ENCODE measurements at places on chromosomes 7 and 10. TPM values are rescaled to one million over a fixed set of nuclear protein-coding genes. Genes with fewer than 3 reads are reported as not detected.
A peak's percentile ranks its signal among the peaks of the same experiment; 100 is the strongest.

Gene SVOPL
- total RNA-seq: not detected

DNA sequence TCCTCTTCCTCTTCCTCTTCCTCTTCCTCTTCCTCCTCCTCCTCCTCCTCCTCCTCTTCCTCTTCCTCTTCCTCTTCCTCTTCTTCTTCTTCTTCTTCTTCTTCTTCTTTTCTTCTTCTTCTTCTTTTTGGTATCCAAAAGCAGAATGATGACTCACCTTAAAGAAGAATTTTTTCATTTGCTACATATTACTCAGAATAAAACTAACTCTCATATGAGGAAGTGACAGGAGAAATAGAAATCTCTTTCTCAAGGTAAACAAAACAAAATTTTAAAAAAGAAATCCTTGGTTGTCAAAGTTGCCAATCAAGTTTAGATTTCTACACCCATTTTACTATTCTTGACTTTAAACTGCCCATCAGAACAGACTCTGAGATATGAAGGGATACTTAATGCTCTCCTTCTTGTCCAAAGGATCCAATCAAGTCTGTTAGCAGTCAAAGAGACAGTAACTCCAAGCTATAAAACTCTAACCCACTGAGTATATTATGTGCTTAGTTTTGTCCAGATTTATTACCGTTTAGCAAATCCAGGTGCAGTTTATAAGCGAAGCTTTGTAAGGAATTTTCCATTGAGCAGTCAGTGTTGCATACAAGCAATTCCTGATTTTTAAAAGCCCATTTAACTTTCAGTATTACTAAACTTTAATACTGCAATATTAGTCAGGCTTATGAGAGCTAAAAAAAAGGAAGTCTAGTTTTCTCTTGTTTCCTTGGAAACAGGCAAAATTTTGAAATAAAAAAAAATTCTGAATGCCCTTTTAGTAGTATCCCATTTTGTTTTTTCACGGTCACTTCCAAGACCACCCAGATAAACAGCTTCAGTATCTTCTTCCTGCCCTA lies 43.1 kb upstream of the SNX13 start:
- no peak overlapping the region for H3K27ac ChIP-seq
- no peaks in the 10 kb centered on the region for H3K36me3 ChIP-seq
- H3K4me1 ChIP-seq: no peaks in the 10 kb centered on the region
- H3K4me3 ChIP-seq: no peak overlapping the region
- H3K27me3 ChIP-seq: no peaks in the 10 kb centered on the region
- no peak for DNase-seq

Gene ANK3
- total RNA-seq: 61.9 TPM

GRCh38 chr10:108789919-108790318 lies 1133.4 kb downstream of the XPNPEP1 start:
- H3K27ac ChIP-seq: no peak overlapping the region

- H3K4me3 ChIP-seq: no peak overlapping the region
- H3K36me3 ChIP-seq: no peaks in the 10 kb centered on the region
Measured at GRCh38 chr7:108270385-108271015, 140.3 kb upstream of the LAMB4 start.

DNA sequence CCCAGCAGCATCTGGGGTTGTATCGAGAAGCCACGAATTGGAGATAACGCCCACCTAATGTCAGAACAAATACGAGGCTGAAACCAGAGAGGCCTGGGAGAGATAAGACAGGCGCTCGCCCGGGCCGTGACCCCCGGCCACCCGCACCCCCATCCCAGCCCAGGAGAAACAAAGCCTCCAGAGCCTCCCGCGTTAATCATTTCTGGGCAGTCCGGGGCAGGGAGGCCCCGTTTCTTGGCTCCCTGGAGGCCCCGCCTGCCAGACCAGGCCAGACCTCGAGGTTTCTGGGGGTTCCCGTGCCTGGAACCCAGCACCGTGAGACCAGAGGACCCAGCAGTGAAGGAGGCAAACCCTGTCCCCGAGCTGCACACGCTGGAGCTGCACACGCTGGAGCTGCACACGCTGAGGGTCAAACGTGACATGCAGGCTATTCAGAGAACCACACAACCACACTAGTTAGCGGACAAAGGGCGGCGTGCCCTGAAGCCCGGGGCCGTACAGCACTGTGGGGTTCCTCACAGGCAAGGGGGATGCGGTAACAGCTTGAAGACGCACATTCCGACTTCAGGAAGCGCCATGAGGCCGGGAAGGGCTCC lies 53.4 kb downstream of the FOXL3 start:
- H3K36me3 ChIP-seq: no peaks in the 10 kb centered on the region
- H3K4me3 ChIP-seq: no peak overlapping the region
- no peak for DNase-seq

Gene VENTX
- 0.11 TPM for total RNA-seq

- DNase-seq: no peak
- H3K27me3 ChIP-seq: peaks cover 4% of the 10 kb centered on the region
Measured at GRCh38 chr10:13971601-13972475, 358.9 kb downstream of the FRMD4A start.

- no peaks in the 10 kb centered on the region for H3K36me3 ChIP-seq
- no peaks in the 10 kb centered on the region for H3K27me3 ChIP-seq
Measured at GRCh38 chr7:24717694-24718320, 39.5 kb downstream of the GSDME start.

- no peak overlapping the region for H3K4me3 ChIP-seq
- peaks cover 4% of the 10 kb centered on the region for H3K27me3 ChIP-seq
- H3K36me3 ChIP-seq: no peaks in the 10 kb centered on the region
- H3K4me1 ChIP-seq: no peaks in the 10 kb centered on the region
- DNase-seq: no peak
Measured at GRCh38 chr10:50216894-50217293, 34.4 kb downstream of the ASAH2 start.

Gene GIMAP8
- total RNA-seq: 2.9 TPM

Gene GIMAP6
- total RNA-seq: 14.3 TPM

Gene MYH16
- not detected for total RNA-seq

GRCh38 chr10:89644967-89645741 lies at the start of gene PANK1:
TSS of gene PANK1 (minus strand) at chr10:89645242. CDS start at chr10:89644891, 351 bp downstream.
- DNase-seq: peak; percentile 50
- no peak within 1 kb of the TSS for H3K27ac ChIP-seq
- H3K4me1 ChIP-seq: peaks cover 16% of the 10 kb centered on the region
- no peaks in the 10 kb centered on the region for H3K36me3 ChIP-seq
- peak within 1 kb of the TSS; percentile 77 for H3K4me3 ChIP-seq

Gene CDHR1
- 0.92 TPM for total RNA-seq

GRCh38 chr7:22001345-22002004 lies 55.8 kb upstream of the CDCA7L start:
- H3K36me3 ChIP-seq: no peaks in the 10 kb centered on the region
- H3K27ac ChIP-seq: no peak overlapping the region
- no peak for DNase-seq
- no peaks in the 10 kb centered on the region for H3K27me3 ChIP-seq
- H3K4me3 ChIP-seq: no peak overlapping the region

DNA sequence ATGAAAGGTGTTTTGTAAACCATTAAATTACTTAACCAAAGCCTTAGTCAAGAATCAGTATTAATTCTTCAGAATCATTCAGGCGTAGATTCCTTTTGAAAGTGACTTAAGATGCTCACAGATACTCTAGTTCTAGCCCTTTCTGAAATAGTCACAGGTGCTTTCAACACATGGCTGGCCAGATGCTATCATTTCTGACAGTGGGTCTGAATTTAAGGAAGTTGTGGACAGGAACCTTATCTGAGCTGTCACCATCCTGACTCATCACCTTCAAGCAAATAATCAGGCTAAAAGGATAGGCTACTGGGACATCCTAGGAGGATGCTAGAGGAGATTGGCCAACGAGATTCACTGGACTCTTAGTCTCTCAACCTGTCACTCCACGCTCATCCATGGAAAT lies 501.5 kb downstream of the LRMDA start:
- no peak for DNase-seq
- H3K27ac ChIP-seq: no peak overlapping the region
- H3K4me1 ChIP-seq: no peaks in the 10 kb centered on the region
- H3K36me3 ChIP-seq: no peaks in the 10 kb centered on the region
- no peak overlapping the region for H3K4me3 ChIP-seq
- H3K27me3 ChIP-seq: no peaks in the 10 kb centered on the region

DNA sequence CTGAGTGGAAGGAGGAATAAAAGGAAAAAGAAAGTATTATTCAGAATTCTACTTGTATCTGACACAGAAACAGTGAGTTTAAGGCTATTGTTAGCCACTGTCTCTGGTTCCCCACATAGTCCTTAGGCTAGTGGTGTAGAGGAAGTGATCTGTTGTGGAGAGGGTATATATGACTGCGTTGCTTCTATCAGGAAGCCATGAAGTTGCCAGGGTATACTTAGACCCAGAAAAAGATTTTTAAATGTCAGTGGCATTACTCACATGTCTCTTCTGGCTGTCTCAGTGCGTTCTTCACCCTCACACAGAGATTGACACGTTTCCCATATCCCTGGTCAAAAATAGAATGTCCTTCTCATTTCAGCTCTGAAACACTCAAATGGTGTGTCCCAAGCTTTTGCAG lies 72.7 kb downstream of the SEM1 start:
- H3K27ac ChIP-seq: no peak overlapping the region
- no peaks in the 10 kb centered on the region for H3K36me3 ChIP-seq
- H3K27me3 ChIP-seq: no peaks in the 10 kb centered on the region
- H3K4me3 ChIP-seq: no peak overlapping the region
- no peaks in the 10 kb centered on the region for H3K4me1 ChIP-seq

DNA sequence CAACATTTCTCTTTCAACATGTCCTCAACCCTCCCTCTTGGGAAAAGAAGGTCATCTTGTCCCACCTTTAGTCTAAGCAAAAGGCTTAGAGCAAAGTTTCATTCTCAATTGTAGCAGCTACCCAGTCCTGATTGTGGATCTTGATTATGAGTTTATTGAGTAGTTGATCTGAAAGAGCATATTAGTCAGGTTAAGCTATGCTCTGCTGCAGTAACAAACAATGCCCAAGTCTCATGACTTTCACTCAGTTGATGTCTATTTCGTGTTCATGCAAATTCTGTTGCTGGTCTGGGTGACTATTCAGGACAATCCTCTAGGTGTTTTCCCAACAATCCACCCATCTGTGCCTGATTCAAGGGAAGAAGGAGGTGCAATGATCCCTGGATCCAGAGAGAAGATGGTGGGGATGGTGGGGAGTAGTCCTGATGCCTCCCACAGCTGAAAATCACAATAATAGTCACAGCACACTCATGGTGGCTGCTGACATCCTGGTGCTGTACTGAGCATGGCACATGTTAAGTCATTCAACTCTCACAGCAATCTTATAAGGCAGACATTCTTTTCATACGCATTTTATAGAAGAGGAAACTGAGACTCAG lies 54.7 kb downstream of the NPTX2 start:
- H3K27me3 ChIP-seq: no peaks in the 10 kb centered on the region
- H3K4me1 ChIP-seq: no peaks in the 10 kb centered on the region
- no peaks in the 10 kb centered on the region for H3K36me3 ChIP-seq
- no peak overlapping the region for H3K27ac ChIP-seq
- H3K4me3 ChIP-seq: no peak overlapping the region

Gene DYDC2
- total RNA-seq: not detected

Gene PRTFDC1
- total RNA-seq: 0.52 TPM

Gene EN2
- total RNA-seq: not detected

- H3K27me3 ChIP-seq: no peaks in the 10 kb centered on the region
- H3K4me1 ChIP-seq: no peaks in the 10 kb centered on the region
- no peak overlapping the region for H3K27ac ChIP-seq
- no peak overlapping the region for H3K4me3 ChIP-seq
- DNase-seq: no peak
- no peaks in the 10 kb centered on the region for H3K36me3 ChIP-seq
Measured at GRCh38 chr7:23072048-23072447, 33.5 kb upstream of the KLHL7 start.

Gene SPAM1
- not detected for total RNA-seq

- no peaks in the 10 kb centered on the region for H3K4me1 ChIP-seq
- H3K36me3 ChIP-seq: no peaks in the 10 kb centered on the region
- no peak overlapping the region for H3K4me3 ChIP-seq
- H3K27me3 ChIP-seq: no peaks in the 10 kb centered on the region
- no peak overlapping the region for H3K27ac ChIP-seq
Measured at GRCh38 chr7:14793151-14793550, 109.4 kb downstream of the DGKB start.

GRCh38 chr10:127293640-127294039 lies 97.2 kb upstream of the INSYN2A start:
- H3K36me3 ChIP-seq: no peaks in the 10 kb centered on the region
- no peak overlapping the region for H3K4me3 ChIP-seq
- H3K27ac ChIP-seq: no peak overlapping the region
- H3K4me1 ChIP-seq: peaks cover 40% of the 10 kb centered on the region
- peak; percentile 69 for DNase-seq
- peaks cover 11% of the 10 kb centered on the region for H3K27me3 ChIP-seq

Gene SPDYE9
- not detected for total RNA-seq
